NCI-H1417 (cell line): ENCODE measurements at places on chromosomes 2 and 18.

DNA sequence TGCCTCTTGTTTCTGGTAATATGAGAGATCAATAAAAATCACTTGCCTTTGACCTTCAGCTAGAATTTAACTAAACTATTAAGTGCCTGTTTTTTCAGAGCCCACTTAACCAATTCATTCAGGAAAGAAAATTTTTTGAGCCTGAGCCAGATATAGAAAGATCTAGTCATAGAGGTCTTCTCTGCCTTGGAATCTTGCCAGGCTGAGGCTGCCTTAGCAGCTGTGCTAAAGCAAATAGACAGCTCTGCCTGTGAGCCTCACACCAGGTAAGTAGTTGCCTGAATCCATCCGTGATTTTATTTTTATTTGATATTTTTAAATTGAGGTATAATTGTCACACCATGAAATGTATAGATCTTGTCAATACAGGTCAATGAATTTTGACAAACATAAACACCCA is 27.4 kb downstream of the EVX2 start:
- peak; percentile 52 for DNase-seq

GRCh38 chr2:111624411-111625156 is 259.4 kb downstream of the ANAPC1 start:
- DNase-seq, result no peak

DNA sequence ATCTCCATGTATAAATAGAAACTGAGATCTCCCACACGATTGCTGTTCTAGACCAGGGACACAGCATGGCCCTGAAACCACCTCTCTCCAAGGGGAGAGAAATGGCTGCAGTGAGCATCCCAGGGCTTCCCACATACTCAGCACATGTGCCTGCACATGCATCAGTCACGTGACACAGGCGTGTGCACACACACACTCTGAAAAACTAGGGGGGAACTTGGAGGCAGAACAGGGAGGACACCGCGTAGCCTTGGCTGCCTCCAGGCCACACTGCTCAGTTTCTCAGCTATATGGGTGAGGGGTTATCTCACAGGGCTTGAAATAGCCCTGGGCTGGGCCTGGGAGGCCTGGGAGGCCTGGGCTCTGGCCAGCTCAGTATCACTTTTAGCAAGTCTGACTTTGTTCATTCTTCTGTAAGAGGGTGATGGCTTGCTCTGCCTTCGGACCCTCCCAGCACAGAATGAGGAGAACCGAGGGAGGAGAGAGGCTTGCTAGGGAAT is 66.9 kb downstream of the EMX1 start:
- peak; percentile 87 for DNase-seq

GRCh38 chr2:13334545-13334944 is 617.8 kb downstream of the TRIB2 start:
- no peak for DNase-seq
